Stromal cell of bone marrow (primary cell): ENCODE measurements at places on chromosomes 1 and 21.

DNA sequence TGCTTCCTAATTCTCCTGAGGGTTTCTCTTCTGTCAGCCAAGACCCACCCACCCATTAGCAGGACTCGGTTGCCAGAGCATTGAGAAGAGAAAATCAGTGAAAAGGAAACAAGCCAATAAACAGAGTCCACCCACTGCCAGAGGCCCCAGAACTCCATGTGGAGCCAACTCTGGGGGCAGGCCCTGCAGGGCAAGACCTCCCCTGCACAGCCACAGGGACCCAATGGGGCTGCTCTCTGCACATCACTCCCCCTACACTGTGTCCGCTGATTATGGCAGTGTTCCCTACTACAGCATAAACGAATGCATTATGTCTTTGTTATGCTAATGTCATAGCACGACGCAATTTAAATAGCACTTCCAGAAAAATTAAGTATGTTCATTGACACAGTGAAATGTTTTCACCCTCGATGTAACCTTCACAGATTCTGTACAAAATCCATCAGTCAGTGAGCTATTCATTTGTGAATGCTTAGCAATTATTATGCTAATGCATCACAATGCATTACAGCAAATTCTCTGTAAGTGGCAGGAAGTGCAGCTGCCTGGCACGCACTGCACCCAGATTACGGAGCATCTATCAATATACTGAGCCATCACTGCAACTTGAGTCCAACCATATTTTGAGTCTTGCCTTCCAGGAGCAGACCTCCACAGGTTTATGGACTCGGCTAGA lies 56.4 kb downstream of the GRIK3 start:
- DNase-seq = no peak

DNA sequence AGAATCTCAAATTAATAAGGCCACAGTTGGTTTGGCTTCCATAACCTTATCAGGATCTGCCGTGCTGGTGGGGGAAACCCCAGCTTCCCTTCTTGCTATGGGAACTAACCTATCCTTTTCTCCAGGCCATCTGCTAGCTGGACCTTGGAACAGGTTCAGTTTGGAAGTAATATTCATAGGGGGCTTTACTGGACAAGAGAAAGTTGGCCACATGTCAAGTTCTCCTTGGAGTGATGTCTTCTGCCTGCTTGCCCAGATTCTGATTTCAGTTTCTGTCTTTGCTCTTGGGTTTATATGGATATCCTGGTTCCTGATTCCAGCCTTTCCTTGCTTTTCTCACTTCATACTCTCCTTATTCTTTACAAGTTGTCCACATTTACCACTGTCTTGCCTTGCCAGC lies 279.6 kb downstream of the ASTN1 start:
- no peak for DNase-seq

GRCh38 chr1:116006486-116006964 lies 30.2 kb downstream of the SLC22A15 start:
- no peak for DNase-seq

DNA sequence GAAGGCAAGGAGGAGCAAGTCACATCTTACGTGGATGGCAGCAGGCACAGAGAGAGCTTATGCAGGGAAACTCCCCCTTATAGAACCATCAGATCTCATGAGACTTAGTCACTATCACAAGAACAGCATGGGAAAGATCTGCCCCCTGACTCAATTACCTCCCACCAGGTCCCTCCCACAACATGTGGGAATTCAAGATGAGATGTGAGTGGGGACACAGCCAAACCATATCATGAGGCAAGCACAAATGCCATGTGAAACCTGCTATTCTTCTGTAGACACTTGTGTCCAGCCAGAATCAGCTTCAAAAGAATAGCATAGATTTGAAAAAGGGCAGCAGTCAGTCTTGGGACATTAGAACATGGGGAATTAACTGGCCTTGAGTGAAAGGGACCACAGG lies 32.2 kb upstream of the UBE2U start:
- DNase-seq = no peak

DNA sequence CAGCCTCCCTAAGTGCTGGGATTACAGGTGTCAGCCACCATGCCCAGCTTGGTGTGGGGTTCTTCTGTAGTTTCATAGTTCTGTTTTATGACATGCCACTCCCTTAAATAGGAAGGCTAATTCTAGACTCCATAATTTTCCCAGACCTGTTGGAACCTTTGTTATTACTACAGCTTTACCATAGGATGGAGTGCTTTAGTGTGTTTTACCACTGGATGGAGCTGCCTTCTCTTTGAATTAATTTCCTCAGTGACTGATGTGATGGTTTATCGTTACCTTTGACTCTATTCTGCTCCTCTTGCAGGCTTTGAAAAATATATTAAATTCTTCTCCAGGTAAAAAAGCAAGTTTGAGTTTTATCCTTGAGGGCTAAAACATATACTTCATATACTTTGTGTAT lies 84.6 kb upstream of the NEK7 start:
- DNase-seq = no peak

DNA sequence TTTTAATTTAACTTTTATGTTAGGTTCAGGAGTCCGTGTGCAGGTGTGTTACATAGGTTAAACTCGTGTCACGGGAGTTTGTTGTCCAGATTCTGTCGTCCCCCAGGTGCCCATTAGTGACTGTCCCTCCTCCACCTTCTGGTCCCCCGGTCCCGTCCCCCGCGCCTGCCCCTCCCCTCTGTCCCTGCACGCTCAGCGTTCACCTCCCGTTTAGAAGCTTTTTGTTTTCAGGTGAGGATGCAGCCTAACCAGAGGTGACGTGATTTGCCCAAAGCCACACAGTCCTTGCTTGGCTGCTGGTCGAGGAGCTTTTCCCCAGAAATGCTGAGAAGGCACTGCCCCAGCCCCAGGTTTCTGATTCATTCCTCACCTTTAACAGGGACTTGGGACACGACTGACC lies 844 bp downstream of the C1orf146 start:
- no peak for DNase-seq

DNA sequence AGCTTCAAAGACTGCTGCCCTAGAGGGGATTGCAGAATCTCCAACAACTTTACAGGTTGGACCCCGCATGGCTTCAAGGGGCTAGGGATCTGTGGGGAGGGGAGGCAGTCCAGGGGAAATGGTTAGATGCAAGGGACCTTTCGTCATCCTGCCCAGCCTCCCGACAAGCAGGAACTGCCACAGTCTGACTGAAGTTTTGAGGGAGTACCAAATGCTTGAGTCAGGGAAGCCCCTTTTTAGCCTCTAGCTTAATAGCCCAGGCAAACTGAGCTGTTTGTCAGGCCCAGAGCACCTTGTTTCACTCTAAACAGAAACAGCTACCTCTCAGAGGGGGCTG lies 1.1 kb downstream of the TOR3A start:
- no peak for DNase-seq

- no peak for DNase-seq
Observed at GRCh38 chr1:69230208-69230607, 337.5 kb upstream of the LRRC7 start.

- no peak for DNase-seq
Observed at GRCh38 chr21:43269440-43269839, 100.6 kb downstream of the CRYAA start.

GRCh38 chr1:42936309-42937078 lies 22.2 kb downstream of the SLC2A1 start:
- no peak for DNase-seq

DNA sequence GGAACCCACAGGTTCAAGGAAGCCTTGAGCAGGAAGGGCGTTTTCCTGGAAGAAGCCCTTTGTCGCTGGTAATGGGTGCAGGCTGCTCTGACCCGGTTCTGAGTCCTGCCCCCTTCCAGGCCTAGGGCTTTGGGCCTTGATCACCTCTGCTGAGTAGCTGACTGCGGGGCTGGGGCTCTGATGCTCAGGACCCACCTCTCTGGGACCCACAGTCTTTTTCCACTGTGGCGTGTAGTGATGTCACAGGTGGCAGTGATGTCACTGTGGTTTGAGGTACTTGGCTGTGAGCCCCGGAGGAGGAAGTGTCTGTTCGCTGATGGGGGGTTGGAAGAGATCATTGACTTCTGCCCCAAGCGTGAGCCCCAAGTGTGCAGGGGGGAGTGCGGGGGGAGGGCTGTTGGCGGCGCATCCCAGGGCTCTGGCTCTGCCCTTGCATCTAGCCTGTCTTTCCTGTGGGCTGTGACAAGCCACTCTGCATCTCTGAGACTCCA lies 6.9 kb downstream of the TNFRSF1B start:
- DNase-seq = no peak

DNA sequence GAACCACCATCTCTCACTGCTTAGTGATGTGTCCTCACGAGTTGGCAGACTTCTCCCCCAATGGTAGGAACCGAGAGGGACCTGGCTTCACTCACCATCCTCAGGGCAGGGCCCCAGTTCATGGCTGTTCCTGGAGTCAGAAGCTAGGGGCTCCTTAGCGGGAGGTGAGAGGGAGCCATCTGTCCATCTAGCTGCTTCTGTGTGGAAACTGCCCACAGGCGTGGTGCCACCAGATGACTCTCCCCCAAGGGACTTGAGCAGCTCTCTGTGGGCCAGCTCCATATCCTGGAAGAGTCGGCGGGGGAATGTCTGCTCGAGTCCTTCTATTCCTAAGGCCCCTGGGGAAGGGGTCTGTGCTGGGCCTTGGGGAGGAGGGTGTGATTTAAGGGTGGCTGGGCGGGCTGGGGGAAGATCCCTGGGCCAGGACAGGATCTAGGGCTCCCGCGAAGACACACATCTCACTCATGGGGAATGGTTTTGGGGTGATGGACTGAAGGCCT lies 16.3 kb downstream of the LRRC71 start:
- no peak for DNase-seq

DNA sequence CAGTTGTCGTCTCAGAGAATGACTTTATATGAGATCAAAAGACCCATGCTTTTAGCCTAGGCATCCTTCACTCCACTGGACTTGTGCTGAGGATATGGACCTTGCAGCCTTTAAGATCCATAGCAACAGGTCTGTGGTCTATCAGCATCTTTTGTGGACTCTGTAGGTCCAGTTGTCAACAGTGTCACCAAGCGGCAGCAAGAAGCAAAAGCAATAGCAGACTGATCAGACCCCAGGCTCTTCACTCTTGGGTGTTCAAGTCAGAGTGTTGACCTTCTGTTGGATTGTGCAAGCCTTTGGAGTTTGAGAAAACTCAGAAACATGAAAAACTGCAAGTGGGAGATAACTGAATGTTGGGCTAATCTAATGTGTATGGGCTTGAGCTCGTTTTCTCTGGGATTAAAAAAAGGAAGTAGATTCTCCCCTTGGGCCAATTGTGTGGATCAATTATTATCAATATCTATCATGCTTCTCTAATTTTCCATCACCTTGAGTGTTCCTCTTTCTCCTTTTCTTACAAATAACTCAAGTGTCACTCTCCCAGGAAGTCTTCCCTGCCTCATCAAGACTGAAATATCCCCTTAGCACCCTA lies 144.2 kb downstream of the LYPLAL1 start:
- no peak for DNase-seq

GRCh38 chr1:152502496-152503180 lies 8.0 kb upstream of the LCE5A start:
- no peak for DNase-seq

GRCh38 chr1:159790237-159790917 lies 9.6 kb downstream of the DUSP23 start:
- DNase-seq = no peak

- DNase-seq = no peak
Observed at GRCh38 chr1:38690790-38691449, 168.7 kb downstream of the RRAGC start.

DNA sequence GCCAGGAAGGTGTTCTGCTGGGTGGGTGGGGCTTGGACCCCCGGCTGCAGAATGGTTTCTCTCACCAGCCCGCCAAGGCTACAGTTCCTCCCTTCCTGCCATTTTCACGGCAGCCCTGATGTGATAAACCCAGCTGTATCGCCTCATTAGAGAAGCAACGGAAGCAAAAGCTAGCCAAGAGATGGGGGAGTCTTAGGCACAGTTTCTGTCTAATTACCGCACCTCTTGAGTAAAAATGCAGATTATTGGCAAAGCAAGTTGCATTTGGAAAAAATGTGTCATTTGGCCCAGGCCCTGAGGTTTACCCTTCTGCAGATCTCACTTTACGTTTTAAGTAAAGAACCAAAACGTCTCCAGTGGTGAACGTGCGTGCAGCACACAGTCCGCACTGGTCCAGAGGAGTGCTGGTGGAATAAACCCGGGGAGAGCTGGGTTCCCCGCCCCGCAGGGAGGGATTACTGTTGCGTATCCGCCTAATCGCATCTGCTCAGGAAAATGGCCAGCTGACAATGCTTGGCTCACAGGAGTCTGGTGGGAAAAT lies 109.9 kb downstream of the GALNT2 start:
- peak; percentile 47 for DNase-seq

GRCh38 chr1:227945891-227946623 lies 1.7 kb downstream of the WNT9A start:
- DNase-seq = peak; percentile 35

DNA sequence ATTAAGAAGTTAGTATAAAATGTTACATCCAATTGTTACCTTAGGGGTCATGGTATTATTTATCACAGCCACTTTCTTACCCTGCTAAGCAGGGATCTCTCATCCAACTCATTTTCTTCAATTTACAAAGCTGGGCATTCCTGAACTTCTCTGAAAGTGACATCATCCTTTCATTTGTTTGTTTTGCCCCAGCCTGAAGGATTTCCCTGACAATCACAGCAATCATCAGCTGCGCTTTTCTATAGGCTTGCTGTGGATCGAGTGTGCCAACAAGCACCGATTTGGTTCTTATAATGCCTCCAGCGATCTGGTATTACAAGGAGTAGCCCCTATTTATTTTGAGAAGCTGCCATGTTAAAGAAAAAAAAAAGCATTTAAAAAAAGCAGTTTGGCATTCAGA lies 240.2 kb downstream of the USH2A start:
- no peak for DNase-seq

DNA sequence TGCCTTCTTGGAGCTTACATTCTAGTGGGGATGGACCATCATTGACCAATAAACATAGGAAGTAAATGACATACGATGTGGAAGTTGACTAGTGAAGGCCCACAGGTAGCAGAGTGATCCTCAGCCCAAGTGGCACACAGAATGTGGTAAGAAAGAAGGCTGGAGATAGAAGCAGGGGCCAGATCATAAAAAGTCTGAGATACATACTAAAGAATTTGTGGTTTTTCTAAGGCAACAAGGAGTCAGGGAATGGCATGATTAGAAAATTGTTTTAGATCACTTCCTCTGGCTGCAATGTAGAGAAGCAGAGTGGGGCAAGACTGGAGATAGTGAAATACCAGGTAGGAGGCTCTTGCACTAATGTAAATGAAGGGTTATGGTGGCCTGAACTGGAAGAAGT lies 154.0 kb downstream of the VPS13D start:
- no peak for DNase-seq
